Activated CD4-positive, alpha-beta memory T cell treated with anti-CD3 and anti-CD28 coated beads, Interleukin-2, amount 10 ng/mL, durations not matched to agents 7 days and 5 days (primary cell): ENCODE measurements at places on chromosomes 4 and X.

- DNase-seq: no peak
Measured at GRCh38 chr4:11160288-11160687, 268.4 kb downstream of the HS3ST1 start.

DNA sequence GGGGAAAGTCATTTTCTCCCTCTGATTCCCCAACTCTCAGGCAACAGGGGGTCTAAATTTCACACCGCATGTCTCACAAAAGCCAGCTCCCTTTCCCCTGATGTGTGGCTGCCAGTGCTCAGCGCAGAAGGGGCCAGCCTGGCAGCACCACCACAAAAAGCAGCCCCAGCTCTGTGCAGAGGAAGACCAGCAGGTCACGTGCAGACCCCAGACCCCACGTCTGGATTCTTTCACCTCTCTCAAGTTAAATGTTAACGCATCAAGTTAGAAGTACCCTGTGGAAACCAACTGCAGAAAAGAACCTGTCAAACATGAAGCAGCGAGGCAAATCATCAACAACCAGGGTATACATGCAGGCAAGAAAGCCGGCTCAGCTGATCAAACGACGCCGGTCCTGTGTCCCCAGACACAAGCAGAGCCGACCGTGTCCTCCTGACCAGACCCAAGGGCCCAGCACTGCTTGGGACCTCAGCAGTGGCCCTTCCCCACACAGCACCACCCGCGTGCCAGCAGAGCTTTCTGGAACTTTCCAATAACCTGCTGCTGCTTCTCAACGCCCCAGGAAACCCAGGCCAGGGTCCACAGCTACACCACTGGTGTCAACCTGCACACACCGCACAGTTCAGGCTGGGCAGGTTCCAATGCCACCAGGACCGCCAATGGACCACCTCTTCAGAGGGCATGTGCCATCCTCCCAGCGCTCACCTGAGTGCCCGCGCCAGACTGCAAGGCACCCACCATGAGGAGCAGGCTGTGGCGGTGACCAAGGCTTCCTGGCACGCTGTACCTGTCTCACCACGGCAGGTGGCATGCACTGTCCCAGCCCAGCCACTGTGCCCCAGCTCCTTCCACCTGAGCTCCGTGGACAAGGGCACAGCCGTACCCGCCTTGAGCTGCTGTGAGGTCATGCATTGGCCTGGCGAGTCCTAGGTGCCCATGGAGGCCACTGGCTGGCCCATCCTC is 4.0 kb downstream of the LRPAP1 start:
- no peak for DNase-seq

DNA sequence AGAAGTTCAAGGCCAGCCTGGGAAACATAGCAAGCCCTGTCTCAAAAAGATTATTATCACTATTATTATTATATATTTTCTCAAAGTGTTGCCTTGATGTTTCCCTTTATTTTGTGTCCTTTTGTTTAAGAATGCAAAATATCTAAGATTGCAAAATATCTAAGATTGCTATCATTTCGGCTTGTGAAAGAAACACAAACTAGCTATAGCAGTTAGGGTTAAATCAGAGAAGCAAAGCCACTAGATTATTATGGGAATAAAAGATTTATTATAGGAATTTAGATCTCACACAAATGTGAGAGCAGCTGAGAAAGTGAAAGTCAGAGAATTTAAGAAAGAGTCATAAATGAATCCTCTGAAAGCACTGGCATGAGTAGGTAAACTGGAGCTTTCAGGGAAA is 18.0 kb upstream of the TMEM184C start:
- no peak for DNase-seq

GRCh38 chrX:154398668-154399526 is 720 bp downstream of the RPL10 start:
- peak; percentile 89 for DNase-seq

GRCh38 chr4:20480165-20480947 is 219.9 kb upstream of the PACRGL start:
- no peak for DNase-seq

DNA sequence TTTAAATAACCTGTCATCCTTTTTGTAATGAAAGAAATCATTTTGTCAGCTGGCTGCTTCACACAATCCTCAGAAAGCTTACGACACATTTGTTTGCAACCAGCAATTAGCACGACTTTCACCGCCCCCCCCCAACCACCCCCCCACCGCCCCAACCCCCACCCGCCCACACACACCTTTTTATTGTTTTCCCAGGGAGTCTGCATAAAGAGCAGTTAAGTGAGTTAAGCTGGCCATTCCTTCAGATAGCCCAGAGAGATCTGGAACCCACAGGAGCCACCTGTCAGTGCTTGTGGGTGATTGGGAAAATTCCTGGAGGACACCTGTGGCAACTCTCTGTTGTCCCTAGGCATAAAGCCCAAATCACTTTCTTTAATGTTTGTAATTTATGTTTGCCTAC is 175.7 kb upstream of the FMR1 start:
- DNase-seq: no peak

DNA sequence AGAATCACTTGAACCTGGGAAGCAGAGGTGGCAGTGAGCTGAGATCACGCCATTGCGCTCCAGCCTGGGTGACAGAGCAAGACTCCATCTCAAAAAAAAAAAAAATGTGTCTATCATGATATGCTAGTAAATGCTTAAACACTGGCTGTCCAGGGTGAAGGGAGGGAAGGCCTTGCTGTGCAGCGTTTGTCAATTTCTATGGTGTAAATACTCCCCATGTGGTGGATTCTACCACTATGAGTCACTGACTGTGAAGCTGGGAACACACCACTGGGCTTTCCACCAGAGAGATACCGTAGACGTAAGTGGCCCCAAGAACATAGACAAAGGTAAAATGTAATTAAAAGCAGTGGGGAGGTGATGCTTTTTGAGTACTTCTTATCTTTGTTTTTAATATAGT is 51.3 kb upstream of the LEF1 start:
- DNase-seq: no peak

GRCh38 chr4:8507624-8508023 is 67.0 kb downstream of the TRMT44 start:
- DNase-seq: no peak

- DNase-seq: no peak
Measured at GRCh38 chrX:21883258-21883657, 27.5 kb downstream of the YY2 start.

DNA sequence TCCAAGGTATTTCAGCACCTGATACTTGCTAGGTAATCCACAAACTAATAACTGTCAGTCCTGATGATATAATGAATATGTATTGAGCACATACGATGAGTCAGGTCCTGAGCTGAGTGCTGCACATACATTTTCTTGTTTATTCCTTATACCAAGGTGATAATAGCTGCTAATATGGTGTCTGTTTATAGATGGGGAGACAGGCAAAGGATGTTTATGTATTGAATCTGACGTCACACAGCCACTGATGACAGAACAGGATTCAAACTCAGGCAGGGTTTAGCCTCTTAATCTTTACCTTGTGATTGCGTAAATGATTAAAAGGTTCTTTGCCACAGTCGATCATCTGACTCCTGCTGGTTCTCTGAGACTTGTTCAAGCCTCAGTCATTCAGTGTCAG is 609.9 kb upstream of the CPEB2 start:
- DNase-seq: no peak

DNA sequence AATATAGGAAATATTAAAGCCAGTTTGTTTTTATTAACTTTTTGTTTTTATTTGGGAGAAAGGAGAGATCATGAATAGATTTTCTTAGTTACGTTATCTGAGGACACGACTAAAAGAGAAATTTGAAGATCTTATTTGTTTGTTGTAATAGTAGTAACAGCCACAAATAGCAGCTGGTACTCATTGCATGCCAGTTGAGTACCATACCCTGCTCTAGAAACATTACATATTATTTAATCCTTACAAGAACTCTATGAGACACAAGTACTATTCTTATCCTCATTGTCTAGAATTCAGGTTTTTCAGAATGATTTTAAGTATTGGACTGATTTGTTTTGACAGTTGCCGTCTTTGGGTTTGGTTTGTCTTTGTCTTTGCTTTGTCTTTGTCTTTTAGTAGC is 31.8 kb downstream of the USP53 start:
- DNase-seq: no peak

GRCh38 chr4:65670331-65671031 is at the start of gene EPHA5:
TSS of gene EPHA5 (minus strand) at chr4:65670489. CDS start at chr4:65669742, 747 bp downstream.
- no peak for DNase-seq

- DNase-seq: no peak
Measured at GRCh38 chr4:43066415-43066814, 173.9 kb downstream of the GRXCR1 start.

- DNase-seq: no peak
Measured at GRCh38 chr4:120694973-120695372, 227.6 kb downstream of the PRDM5 start.

- DNase-seq: no peak
Measured at GRCh38 chr4:95283320-95283719, 265.5 kb downstream of the UNC5C start.

DNA sequence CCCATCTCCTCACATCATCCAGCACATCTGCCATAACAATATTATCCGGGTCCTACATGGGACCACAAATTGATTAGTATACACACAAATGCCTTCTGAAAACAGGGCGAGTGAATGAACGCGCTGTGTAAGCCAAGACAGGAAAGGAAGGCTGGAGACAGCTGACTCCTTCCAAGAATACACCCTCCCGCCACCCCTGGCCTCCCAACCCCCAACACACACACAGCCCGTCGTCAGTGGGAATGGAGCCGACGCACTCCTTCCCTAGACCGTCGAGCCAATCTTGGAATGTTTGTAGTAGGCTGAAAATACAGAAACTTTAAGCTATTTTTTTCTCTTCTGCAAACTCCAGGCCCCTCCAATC is 319 bp upstream of the MAGEH1 start:
- no peak for DNase-seq

DNA sequence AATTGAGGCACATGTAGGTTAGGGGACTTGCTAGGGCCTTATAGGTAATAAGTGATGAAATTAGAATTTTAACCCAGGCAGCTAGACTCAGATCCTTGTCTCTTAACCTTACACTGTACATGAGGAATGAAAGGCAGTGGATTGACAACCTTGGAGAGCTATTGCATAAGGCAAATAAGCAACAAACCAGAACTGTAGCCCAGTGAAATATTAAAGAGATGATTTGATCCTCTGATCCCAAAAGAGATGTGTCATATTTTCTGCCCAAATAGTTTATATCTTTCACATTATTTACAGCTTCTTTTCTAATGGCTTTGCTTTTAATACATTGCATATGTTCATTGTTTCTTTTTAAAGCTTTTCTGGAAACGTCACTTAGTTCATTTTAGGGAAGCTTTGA is 252.6 kb downstream of the ANK2 start:
- no peak for DNase-seq

DNA sequence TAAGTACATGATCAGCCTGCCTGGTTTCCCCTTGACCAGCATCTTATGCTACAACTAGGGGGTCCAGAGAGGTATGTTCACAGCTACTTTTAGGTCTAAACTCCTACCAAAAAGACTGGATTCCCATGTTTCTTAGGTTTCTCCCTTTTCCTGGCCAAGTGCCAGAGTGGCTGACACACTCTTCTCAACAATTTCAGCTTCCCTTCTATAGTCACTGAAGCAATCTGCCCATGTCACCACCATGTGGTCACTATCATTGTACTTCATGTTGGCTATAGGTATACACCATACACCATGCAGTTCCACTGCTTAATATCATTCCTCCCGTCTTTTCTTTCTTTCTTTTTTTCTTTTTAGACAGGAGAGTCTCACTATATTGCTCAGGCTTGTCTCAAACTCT is 66.9 kb downstream of the KLHL13 start:
- DNase-seq: no peak

GRCh38 chr4:150280975-150281374 is 202.7 kb downstream of the DCLK2 start:
- no peak for DNase-seq

- DNase-seq: no peak
Measured at GRCh38 chr4:31084806-31085416, 364.7 kb downstream of the PCDH7 start.

GRCh38 chr4:6644792-6645530 is 4.5 kb downstream of the MRFAP1 start:
- DNase-seq: no peak

- no peak for DNase-seq
Measured at GRCh38 chr4:52420330-52420729, 238.8 kb downstream of the USP46 start.

- no peak for DNase-seq
Measured at GRCh38 chrX:49659771-49660170, 36.0 kb downstream of the PAGE1 start.

GRCh38 chrX:55033429-55033828 is 2.7 kb upstream of the ALAS2 start:
- DNase-seq: no peak

GRCh38 chr4:113147498-113148111 is 98.2 kb downstream of the ANK2 start:
- no peak for DNase-seq

DNA sequence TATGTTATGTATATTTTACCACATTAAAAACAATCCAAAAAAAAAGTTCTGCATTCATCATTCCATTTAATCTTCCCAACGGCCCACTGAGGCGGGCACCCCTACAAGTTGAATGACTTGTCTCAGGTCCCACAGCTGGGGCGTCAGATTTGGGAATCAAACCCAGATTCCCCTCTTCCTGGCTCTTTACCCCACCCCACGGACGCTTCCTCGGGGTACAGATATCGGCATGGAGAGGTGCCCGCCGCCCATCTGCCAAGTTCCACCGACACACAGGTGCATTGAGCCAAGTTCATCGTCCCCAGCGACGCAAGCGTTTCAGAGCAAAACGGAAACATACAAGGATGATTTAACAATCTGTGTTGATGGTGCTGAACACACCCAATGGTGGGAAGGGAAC is 36.9 kb upstream of the MAN2B2 start:
- no peak for DNase-seq

DNA sequence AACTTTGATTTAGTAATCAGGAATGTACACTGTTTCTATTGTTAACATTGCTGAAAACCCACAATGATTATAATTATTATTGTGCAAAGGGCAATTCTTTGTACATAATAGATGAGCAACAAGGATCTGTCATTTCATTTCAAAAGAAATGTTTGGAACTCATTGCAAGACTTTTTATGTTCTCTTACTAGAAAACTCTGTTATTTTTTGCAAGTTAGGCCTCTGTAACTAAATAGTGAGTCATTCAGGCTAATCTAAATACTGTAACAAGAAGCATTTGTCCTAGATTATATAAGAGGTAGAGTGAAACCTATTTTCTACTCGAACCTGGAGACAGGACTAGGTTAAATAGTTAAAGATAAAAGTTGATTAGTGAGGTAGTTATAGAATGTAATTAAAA is 93.2 kb upstream of the FAM47B start:
- no peak for DNase-seq

GRCh38 chr4:124537971-124538370 is 174.6 kb downstream of the ANKRD50 start:
- DNase-seq: no peak

GRCh38 chr4:152628128-152628527 is 51.7 kb downstream of the TMEM154 start:
- no peak for DNase-seq

- no peak for DNase-seq
Measured at GRCh38 chr4:151166636-151167035, 67.2 kb downstream of the RPS3A start.

- no peak for DNase-seq
Measured at GRCh38 chr4:85399270-85399669, 75.7 kb upstream of the ARHGAP24 start.

- no peak for DNase-seq
Measured at GRCh38 chr4:121690001-121690400, 6.8 kb downstream of the ANXA5 start.

GRCh38 chrX:14194711-14195110 is 165.0 kb upstream of the GEMIN8 start:
- no peak for DNase-seq

- DNase-seq: no peak
Measured at GRCh38 chrX:151923648-151924047, 11.0 kb downstream of the MAGEA4 start.

- no peak for DNase-seq
Measured at GRCh38 chr4:123606946-123607542, 210.4 kb downstream of the SPRY1 start.
